ENCODE measurements at places on chromosomes 3 and 15.
A peak's percentile ranks its signal among the peaks of the same experiment; 100 is the strongest.

DNA sequence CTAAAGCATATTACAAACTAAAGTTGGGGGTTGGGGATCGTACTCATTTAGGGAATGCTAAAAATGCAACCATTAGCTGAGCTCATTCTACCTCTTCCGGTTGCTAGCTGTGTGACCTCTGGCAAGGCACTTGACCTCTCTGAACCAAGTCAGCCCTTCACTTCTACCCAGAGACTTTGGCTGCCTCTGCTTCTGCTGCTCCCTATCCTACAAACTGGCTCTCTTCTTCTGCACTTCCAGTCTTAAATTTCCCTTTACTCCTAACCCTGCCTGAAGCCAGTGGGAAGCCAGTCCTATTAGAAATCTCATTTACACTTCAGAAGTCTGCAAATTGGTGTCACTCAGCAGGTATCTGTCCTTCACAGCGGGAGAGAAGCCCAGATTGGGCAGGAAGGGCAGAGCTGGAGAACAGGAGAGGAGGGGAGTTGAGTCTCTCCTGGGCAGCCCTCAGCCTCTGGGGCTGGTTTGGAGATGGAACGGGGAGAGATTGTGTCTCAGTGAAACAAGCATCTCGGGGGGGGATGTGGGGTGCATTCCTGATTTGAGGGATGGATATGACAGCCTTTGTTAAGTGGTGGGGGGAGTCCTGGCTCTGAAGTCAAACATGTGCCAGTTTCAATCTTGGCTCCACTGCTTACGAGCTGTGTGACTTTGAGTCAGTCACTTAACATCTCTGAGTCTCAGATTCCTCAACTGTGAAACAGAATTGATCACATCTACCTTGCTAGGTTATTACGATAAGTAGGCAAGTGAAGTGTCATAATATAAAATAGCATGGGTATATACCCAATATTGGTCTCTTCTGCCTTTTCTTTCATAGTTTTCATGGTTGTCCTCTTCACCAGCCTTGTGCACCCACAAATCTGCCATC, 7.8 kb upstream of the AEN start:
- no peak for DNase-seq

GRCh38 chr3:171480526-171480925, 20.3 kb upstream of the TNIK start:
- no peak for DNase-seq

GRCh38 chr15:89030311-89030710, 57.9 kb upstream of the ABHD2 start:
- DNase-seq: no peak

DNA sequence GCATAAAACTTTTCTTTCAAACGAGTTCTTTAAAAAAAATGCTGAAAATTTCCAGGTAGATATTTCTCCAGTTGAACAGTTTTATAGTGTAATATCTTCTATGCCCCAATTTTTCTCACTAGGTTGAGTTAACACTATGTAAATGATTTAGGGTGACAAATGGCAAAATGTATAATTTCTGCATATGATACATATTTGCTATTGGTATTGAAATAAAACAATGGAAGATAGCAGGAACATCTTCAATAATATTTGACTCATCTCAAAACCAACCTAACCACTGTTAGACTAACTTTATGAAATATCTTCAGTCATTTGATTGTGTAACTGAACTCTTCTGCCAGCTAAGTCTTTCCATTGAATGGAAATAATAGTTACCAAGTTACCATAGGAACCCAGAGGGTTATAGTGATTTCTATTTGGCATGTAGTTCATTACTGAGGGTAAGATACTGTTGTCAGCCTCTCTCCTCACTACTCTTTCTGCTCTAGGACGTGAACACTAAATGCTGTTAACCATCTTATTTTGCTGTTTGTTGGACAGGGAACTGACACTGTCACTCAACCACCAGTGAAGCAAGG, 824.7 kb upstream of the NECTIN3 start:
- DNase-seq: no peak

GRCh38 chr3:193928354-193929209, 207.4 kb upstream of the HES1 start:
- DNase-seq: no peak

GRCh38 chr15:29352402-29352801, 82.8 kb upstream of the NSMCE3 start:
- no peak for DNase-seq

- DNase-seq: no peak
Observed at GRCh38 chr3:169264711-169265110, 398.8 kb downstream of the MECOM start.

DNA sequence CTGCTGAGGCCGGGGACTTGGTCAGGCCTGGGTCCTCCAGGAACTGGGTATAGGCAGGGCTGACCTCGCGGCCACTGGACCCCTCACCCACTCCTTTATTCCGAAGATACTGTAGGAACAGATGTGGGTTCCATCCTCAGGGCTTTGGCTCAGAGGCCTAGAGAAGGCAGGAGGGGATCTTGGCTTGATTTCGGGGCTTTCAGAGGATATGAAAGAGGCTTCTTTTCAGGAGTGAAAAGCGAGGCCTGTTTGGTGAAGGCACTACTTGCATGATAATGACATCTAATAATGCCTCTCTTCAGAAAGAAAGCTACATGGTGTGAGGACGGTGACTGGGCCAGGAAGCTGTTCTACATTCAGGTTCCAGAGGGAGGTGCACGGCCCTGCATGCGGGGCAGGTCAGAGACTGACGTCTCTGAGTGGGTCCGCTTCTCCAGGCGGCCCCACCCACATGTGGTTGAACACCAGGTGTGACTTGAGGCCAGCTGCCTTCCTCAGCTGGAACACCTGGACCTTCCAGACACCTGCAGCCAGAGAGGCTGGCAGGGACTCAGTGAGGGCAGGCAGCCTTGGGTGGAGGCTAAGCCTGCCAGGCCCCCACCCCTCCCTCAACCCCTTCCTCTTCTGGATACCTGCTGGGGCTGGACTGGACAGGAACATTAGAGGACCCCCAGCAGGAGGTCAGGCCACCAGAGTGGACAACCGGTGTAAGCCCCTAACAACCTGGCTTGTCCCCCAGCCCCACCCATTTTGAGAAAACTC, 31.1 kb upstream of the HHATL start:
- DNase-seq: no peak

DNA sequence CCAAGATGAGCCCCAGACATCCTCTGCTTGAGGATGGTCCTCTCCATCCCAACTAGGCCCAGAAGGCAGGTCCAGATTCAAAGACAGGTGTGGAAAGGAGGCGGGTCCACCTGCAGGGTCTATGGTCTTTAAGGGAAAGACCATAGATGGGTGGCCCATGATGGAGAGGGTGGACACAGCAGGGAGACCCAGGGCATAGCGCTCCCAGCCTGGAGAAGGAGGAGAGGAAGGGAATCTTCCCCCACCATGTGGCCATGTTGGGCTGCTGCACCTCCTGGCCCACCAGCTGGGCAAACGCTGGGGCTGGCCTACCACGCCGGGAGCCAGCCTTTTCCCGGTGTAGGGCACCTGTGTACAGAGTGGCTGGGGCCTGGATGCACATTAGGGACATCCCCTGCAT, 265.2 kb upstream of the TLE3 start:
- DNase-seq: no peak

DNA sequence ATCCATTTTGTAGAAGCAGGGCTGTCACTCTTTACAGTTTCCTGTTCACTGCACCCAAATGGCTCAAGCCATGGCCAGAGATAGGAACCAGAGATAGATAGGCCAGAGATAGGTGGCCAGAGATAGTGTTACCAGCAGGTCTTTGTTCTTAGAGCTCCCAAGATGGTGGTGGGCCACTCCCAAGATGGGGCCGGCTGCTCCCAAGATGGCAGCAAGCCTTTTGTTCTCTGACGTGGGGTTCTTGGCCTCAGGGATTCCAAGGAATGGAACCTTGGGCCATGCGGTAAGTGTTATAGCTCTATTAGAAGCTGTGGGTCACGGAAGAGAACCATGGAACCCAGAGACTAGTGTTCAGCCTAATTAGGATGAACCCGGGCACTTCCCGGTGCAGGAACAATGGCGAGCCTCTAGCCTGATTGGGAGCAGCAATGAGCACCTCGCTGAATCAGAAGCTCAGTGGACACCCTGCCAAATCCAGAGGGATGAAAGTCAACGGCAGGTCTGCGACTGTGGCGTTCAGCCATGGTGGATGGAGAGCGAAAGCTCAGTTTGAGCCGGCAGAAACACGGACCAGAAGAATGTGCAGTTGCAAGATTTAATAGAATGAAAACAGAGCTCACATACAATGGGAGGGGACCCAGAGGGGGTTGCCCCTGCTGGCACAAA, 45.0 kb upstream of the CD96 start:
- DNase-seq: peak; percentile 77

DNA sequence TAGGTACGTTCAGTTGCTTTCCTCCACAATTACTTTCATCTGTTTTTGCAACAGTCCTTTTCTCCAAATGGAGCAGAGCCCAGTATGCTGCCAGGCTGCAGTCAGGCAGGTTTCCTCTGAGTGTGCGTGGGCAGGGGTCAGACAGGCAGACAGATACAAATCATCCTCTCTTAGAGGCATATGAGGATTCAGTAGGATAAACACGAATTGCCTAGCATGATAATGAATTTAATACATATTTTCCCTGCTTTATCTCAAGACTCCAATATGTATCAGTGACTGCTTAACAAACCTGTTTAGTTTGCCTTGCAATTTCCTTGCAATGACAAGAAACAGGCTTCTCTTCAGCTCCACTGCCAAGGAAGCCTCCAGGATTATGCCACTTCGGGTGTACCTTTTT, 140.7 kb upstream of the NR2E3 start:
- no peak for DNase-seq

GRCh38 chr3:35262406-35262805, 376.9 kb upstream of the ARPP21 start:
- no peak for DNase-seq

GRCh38 chr3:10457560-10457959, 47.8 kb downstream of the ATP2B2 start:
- no peak for DNase-seq

DNA sequence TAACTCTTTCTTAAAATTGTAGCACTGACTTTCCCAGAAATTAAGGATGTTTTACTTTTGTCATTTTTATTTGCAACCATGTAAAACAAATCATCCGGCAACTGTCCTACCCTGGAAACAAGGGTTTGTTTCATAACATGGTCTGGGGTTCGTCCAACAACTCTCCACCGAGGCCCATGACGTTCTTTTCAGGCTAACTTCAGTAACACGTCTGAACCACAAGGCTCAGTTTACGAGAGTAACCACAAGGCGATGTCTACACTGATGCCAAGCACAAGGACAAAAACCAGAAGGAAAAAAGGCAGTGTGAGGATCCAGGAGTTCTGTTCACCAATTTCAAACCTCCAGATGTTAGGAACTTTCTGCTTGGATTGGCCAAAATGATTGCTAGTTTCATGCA, 546.1 kb downstream of the NTRK3 start:
- no peak for DNase-seq

- DNase-seq: no peak
Observed at GRCh38 chr15:84888639-84889038, 4.2 kb downstream of the SLC28A1 start.

Data from NCI-H1930 (cell line).